ENCODE measurements at places on chromosomes 1 and 21.
A peak's percentile ranks its signal among the peaks of the same experiment; 100 is the strongest.

GRCh38 chr1:191074881-191075280, 597.2 kb upstream of the BRINP3 start:
- no peak for DNase-seq

DNA sequence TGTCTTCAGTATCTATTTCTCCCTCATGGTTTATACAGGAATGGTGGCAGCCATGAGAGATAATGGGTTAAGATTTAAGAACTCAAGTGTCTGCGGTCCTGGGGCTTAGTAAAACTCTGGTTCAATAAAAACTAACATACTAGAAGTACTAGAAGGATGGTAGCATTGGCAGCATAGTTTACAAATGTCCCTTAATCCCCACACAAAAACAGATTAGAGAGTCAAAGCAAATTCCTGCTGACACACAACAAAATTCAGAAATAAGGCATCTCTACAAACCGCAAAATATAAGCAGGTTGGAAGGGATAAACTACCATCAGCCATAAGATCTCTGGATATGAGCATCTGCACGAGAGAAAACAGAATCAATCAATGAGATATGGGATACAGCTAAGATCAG, 234.4 kb downstream of the RERE start:
- no peak for DNase-seq

DNA sequence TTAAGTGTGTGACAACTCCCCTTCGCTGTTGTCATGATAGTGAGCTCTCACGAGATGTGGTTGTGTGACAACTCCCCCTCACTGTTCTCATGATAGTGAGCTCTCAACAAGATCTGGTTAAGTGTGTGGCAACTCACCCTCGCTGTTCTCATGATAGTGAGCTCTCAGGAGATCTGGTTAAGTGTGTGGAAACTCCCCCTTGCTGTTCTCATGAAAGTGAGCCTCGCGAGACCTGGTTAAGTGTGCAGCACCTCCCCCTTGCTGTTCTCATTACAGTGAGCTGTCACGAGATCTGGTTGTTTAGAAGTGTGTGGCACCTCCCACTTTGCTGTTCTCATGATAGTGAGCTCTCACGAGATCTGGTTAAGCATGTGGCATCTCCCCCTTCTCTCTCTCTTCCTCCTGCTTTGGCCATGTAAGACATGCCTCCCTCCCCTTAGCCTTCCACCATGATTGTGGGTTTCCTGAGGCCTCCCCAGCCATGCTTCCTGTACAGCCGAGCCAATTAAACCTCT, 25.1 kb upstream of the LSS start:
- DNase-seq = no peak

DNA sequence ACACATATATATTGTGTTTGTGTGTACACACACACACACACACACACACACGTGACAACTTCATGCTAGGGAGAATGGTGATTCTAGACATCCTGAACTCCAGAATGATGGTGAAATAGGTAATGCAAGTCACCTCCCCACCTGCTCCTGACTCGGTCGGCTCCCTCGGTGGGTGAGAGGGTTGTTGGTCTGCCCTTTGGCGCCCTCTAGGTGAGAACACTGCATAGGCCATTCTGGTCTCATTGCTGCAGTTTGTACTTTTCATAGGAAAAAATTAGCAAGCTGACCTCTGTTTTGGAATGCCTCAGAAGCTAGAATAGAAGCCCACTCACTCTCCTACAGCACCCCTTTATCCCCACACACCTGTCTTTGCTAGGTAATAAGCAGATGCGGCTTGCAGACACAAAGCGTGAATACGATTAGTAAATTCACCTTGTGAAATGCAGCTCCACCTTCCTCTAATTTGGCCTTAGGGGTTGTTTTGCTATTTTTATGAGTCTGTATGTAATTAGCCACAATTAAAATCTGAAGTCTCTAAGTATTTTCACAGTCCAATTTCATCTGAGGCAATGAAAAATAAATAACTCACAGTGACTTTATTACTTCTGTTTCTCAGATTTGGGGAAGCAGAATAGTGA, 130.0 kb upstream of the KCNJ15 start:
- no peak for DNase-seq

GRCh38 chr1:179124873-179125272, 43.0 kb downstream of the TOR3A start:
- no peak for DNase-seq

- no peak for DNase-seq
These were observed 34.2 kb downstream of the PKP1 start for GRCh38 chr1:201317551-201317950.

- no peak for DNase-seq
These were observed 2.3 kb downstream of the PLK3 start for GRCh38 chr1:44802306-44803061.

- DNase-seq = no peak
These were observed 36.0 kb downstream of the OVAAL start for GRCh38 chr1:180594723-180595122.

- DNase-seq = peak; percentile 28
These were observed 61.5 kb downstream of the ARHGEF16 start for GRCh38 chr1:3515774-3516480.

DNA sequence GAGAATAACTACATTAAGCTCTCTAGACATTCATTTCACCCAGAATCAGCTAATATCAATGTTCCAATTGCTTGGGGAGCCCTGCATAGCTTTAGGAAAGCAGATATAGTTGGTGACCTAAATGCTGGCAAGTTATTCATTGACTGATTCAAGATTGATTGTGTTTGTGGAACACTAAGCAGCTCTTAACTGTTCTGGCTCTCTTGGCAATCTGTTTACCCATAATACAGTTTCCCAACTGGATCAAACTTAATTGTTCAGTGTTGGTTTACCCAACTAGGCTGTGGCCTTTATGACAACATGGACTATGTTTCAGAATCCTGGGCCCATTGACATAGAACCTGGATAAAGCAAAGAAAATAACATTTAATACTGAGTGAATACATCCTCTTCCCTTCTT, 83.7 kb downstream of the NRDC start:
- no peak for DNase-seq

- no peak for DNase-seq
These were observed 668 bp downstream of the RNF11 start for GRCh38 chr1:51236531-51237350.

DNA sequence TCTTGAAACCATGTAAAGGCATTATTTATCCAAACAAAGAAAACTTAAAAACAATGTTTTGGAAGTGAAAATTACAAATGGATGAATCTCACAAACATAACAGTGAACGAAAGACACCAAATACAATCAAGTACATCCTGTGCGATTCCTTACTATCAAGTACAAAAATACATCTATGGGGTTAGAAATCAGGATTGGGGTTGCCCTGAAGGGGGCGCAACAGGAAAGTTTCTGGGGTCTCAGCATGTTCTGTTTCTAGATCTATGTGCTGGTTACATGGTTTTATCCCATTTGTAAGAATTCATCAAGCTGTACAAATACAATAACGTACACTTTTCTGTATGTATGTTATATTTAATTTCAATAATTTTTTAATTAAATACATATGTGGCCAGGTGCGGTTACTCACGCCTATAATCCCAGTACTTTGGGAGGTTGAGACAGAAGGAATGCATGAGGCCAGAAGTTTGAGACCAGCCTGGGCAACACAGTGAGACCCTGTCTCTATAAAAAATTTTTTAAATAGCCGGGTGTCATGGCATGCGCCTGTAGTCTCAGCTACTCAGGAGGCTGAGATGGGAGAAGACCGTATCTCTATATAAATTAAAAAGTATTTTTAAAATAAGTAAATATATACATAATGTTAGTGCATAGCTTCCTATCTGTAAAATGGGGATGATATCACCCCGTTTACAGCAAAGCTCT, 121.5 kb upstream of the SOD1 start:
- DNase-seq = no peak

GRCh38 chr1:231705806-231706760, 79.5 kb downstream of the DISC1 start:
- no peak for DNase-seq

DNA sequence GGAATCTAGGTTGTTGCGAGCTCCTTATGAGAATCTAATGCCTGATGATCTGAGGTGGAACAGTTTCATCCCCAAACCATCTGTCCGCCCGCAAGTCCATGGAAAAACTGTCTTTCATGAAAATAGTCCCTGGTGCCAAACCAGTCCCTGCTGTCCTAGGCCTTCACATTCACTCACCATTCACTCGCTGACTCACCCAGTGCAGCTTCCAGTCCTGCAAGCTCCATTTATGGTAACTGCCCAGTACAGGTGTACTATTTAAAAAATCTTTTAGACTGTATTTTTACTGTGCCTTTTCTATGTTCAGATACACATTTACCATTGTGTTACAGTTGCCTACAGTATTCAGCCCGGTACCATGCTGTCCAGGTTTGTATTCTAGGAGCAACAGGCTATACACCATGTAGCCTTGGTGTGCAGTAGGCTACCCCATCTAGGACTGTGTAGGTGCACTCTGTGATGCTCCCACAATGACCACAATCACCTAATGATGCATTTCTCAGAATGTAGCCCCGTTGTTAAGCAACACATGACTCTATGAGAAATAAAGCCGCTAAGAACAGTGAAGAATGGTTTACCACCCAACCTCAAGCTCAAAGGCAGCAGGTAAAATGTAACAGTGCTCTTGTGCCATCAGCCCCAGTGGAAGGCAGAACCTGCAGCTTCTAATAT, 2.4 kb downstream of the ECHDC2 start:
- DNase-seq = no peak

GRCh38 chr1:66729119-66729518, 23.1 kb upstream of the DYNLT5 start:
- no peak for DNase-seq

DNA sequence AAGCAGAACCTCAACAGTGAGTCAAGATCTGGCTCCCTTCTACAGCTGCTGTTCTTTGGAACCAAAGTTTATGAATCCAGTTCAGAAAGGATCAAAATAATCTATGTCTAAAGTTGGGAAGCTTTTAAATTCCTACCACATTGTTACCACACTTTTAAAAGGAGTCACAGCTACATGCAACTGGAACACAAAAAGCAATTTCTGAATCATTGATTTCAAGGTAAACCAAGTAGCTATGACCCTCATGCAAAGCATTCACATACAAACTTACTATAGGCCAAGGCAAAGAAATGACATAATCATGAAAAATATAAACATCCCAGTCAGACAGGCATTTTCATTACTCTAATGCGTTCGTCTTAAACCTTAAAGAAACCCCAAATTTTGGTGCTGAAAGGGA, 3.5 kb downstream of the SIPA1L2 start:
- no peak for DNase-seq

DNA sequence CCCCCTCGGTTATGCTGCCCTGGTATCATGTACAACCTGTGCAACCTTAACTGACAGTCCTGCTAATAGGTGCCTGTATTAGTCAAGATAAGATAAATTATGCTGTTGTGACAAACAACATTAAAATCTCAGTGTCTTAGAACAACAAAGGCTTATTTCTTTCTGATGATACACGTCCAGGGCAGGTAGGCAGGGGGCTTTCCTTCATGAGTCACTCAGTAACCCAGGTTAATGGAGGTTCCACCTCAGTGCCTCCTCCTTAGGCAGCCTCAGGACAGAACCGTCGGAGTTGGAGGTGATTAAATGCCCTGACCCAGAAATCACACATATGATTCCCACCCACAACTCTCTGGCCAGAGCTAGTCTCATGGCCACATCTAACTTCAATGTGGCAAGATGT, 94.6 kb upstream of the CASZ1 start:
- no peak for DNase-seq

- DNase-seq = no peak
These were observed 43.3 kb downstream of the SSBP3 start for GRCh38 chr1:54362881-54363340.

DNA sequence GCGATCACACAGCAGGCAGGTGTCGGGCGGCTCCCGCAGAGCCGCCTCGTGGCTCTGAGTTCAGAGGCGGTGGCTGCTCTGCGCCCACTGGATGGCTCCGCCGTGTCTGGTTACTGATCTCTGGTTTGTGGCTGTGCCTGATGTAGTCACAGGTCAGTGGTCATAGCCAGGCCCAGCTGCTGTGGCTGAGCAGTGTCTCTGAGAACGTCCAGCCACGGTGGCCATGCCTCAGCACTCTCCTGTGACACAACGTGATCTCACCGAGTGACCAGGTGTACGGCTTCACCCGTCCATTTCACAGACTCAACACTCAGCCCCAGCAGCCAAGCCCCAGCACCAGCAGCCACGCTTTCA, 61.2 kb downstream of the KCNN3 start:
- no peak for DNase-seq

GRCh38 chr1:170623171-170623570, 40.8 kb upstream of the PRRX1 start:
- DNase-seq = peak; percentile 92

GRCh38 chr1:234962340-234962989, 166.2 kb downstream of the TOMM20 start:
- DNase-seq = peak; percentile 100

DNA sequence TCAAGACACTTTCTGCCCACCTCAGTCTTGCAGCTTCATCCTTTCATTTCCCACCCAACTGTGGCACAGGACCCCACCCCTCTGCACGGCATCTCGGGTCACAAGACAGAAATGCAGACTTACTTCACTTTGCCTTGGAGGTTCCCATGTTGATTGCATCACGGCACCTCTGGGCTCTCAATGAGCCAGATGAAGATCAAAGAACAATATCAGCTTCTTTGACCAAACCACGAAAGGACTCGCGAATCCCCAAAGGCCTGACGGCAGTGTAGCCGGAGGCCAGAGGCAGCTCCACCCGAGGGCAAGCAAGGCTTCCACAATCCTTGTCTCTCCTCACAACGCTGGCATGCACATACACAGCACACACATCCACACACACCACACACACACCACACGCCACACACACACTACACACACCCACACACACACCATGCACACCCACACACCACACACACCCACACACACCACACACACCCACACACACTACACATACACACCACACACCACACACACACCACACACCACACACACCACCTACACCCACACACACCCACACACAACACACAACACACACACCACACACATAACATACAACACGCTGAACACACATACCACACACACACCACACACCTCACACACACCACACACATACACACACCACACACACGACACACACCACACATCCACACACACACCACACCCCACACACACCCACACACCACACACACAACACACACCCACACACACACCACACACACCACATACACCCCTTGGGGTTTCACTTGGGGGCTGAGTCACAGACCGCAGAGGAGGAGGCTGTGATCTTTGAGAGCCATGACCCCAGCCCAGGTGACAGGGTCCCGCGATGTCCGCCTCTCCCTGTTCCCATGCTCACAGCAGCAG, 35.8 kb downstream of the UBASH3A start:
- no peak for DNase-seq

DNA sequence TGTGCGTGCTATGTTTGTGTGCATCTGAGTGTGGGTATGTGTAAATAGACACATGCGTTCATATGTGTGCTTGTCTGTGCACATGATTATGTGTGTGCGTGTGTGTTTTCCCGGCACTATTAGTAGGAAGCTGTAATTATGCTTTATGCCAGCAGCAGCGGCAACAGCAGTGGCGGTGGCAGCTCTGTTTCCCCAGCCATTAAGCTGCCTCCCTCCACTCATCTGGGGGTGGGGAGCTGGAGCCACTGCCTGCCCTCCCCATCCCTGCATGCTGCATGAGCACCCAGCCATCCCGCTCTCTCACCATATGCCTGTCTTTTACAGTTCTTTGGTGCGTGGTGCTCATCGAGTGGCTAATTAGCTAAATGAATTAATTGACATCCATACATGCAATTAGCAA, 30.5 kb upstream of the ACOT11 start:
- no peak for DNase-seq
